ENCODE measurements at places on chromosomes 6 and 20.

DNA sequence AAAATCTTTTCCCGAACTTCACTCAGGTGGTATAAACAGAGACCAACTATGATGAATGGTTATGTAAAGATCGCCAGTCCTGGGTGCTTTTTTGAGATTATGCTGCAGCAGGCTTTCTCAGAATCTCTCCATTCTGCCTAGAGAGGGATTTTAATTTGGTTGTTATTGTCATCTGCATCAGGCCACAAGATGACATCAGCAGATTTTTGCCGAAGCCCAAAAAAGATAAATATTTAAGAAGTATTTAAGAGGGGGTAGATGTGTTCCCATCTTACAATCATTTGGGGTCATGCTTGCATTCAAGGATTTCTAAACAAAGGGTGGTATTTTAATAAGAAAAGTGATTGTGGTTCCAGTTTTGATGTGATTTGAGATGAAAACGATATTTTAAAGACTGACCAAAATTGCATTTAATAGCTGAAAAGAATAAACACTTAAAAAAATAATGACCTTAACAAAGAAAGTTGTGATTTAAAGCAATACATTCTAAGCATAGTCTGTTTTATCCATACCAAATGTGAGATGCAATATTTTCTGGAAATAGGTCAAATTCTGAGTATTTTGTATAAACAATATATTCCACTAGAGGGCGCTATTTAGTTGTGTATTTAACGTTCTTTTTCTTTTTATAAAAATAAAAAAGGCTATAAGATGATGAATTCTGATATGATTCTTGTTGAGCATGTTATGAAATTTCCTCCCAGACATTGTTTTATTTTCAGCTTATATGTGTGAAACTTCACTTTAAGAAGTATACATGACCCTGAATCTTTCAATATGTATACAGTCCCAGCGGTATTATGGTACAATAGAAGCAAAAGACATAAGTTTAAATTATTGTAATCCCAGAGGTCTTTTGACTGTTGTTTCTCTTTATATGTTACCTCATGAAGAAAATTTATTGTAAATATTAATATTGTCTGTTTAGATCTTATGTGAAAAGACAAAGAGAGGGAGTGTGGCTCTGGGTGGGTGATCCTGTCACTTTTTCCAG is 51.0 kb upstream of the ZFP64 start:
- DNase-seq: no peak

- DNase-seq: no peak
Observed at GRCh38 chr20:36219671-36220220, 16.5 kb upstream of the AAR2 start.

GRCh38 chr20:11849976-11850670 is 67.6 kb upstream of the BTBD3 start:
- no peak for DNase-seq

- no peak for DNase-seq
Observed at GRCh38 chr6:110484321-110484720, 7.9 kb upstream of the SLC22A16 start.

- DNase-seq: no peak
Observed at GRCh38 chr6:55886185-55886836, 10.9 kb upstream of the BMP5 start.

DNA sequence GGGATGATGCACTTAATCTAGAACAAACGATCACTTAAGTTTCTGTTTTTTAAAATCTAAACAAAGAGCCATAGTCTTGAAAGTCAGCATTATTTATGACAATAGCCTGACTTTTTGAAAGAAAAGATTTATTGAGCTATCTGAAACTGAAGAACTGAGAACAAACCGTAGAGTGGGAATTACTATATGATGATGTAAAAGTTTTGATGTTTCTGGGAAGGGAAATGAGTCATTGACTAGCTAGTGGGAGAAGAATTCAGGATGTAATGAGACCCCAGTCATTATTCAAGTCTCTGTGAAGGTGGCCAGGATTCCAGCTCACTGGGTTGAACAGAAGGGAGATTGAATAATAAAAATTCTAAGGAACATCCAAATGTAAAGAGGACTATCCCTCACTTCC is 83.4 kb upstream of the FABP7 start:
- DNase-seq: no peak

GRCh38 chr20:24376311-24377099 is 92.9 kb upstream of the SYNDIG1 start:
- DNase-seq: no peak

DNA sequence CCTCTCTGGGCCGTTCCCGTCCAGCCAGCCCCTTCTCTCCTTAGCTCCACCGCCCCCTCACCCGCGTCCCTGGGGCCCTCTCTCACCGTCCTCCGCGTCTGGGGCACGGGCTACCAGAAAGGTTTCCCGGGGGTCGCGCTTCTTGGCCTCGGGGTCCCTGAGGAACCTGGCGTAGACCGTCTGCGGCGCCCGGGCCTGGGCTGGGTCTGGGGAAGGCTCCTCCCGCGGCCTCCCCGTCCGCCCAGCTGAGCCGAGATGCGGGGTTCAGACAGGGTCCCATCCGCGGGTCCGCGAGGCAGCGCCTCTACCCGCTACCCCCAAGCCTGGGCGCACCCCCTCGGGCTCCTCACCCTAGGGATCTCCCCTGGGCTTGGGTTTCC is 1.1 kb downstream of the TULP1 start:
- no peak for DNase-seq

DNA sequence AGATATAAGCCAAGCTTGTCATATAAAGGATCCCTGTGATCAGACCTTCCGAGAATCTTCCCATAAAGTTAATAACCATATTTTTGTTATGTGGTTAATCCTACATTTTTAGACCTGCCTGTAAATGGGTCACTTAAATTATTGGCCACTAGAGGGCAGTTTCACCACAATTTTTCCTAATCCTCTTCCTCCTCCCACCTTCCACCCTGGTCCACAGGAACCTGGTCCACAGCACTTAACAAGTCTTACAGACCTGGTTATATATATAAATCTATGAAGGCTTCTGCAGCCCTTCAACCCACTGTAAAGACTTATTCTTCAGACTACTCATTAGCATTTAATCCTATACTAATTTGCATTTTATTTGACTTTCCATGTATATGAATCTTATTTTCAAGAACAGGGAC is 28.3 kb downstream of the MRS2 start:
- peak; percentile 33 for DNase-seq

DNA sequence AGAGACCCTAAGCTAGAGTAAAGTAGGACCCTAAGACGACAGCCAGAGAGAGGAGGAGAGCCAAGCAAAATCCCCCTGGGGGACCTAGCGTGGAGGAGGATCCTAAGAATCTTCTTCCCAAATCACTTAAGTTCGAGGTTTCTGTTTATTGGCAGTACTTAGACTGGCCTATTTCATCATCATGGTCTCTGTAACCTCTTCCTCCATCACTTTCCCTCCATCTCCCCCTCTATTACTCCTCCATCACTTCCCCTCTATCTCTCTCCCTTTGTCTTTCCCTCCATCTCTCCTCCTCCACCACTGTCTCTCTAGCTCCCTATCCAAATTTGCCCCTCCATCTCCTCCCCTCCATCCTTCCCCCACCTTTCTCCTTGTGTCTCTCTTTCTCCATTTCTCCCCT is 833.6 kb upstream of the FLRT3 start:
- no peak for DNase-seq

GRCh38 chr20:60269573-60270162 is 311.4 kb downstream of the CDH26 start:
- no peak for DNase-seq

GRCh38 chr6:44655412-44656342 is 268.2 kb downstream of the CDC5L start:
- DNase-seq: peak; percentile 80

DNA sequence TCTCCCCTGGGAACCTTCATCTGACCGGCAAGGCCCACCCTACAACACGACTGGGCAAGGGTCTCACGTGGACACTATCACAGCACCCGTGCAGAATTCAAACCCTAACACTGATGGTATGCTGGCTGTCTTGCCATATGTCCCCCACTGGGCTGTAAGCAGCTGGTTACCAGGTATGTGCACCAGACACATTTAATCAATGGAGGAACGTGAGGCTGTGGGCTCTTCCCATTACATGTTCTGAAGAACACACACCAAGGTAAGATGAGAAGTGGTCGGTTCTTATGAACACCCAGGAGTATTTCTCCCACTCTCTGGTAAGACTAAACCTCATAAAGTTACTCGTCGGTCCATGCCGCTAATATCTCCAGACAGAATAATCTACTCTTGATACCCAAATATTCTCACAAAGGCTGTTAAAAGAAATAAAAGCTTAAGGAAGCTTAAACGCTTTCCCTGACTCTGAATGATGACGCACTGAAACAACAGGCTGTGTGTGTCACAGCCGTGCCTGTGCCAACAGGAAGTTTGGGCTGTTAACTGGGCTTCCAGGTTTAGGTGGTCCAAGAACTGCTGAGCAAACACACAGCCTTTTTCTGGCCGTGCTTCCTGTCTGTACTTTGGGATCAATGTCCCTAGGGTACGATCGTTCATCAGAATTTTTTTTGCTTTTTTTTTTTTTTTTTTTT is 75.3 kb downstream of the SLC23A2 start:
- no peak for DNase-seq

- DNase-seq: no peak
Observed at GRCh38 chr6:99822741-99823512, 171.1 kb downstream of the MCHR2 start.
